Stimulated activated CD8-positive, alpha-beta memory T cell treated with anti-CD3 and anti-CD28 coated beads, Interleukin-4, amount 100 ng/mL, for 4 hours (primary cell): ENCODE measurements at places on chromosomes 3 and 15.

GRCh38 chr3:49867871-49868321 lies 1.8 kb downstream of the CAMKV start:
- no peak for DNase-seq

- no peak for DNase-seq
These were observed 453.7 kb downstream of the FGF12 start for GRCh38 chr3:192273697-192274010.

DNA sequence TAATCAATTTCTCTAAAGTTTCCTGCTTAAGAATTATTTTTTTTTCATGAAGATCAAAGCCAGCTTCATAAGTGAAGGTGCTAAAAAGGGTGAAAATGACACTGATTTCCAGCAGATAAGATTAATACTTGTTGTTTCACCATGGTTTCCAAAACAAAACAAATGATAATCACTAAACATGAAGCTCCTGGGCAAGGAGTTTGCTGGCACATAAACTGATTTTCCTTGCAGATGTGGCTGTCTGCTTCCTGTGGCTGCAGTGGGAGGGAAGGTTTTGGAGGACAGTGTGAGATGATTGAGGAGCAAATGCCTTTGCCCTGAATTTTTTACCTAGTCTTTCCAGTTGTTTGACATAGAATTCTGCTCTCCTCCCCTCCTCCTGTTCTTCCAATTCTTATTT lies 228.8 kb downstream of the DIPK2A start:
- DNase-seq = no peak

DNA sequence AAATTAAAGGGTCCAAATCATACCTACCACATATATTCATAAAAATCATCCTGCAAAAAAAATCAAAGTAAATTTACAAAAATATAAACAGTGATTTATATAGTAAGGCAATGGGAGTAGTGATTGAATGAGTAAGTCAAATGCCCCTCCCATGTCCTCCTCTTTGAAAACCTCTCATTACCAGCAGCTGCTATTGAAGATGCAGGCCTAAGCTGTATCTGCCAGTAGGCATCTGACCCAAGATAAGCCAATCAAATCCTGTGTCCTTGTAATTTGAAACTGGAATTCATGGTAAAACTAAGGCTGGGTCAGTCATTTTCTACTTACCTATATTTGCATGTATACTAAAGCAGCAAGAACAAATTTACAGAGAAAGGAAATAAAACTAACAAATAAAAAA lies 60.4 kb upstream of the POU1F1 start:
- no peak for DNase-seq

DNA sequence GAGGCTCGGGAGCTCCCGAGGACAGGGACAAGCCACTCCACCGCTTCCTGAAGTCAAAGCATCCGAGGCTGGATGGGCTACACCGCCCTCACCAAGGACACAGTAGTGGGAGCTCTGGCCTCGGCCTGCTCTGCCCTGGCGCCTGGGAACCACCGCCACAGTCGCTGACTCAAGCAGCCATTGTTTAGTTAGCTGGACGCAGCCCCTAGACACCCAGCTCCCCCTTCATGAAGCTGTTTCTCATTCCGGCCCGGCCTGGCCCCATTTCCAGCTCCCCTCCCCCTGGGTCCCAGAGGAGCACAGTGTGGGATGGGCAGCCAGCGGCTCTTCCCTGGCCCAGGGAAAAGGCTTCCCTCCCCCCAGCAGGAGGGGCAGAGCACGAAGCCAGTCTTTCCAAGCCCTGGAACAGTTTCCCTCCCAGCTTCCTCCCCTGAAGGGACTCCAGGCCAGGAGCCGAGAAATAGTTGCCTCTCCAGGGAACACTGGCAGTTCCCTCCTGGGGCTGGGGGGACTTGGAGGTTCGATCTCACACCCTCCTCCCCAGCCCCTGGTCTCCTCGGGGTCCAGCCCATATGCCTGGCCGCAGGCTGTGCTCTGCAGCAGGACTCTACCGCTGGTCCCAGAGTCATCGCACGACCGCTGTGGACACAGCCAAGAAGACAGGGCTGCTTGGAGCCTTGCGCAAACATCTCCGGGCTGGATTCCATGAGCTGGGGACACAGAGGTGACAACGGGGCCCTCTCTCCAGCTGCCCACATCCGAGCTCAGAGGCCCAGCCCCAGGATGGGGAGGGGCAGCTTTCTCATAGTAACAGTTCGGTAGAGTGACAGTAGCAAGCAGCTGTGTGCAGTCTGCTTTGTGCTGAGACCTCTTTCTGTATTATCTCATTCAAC lies 10.0 kb downstream of the PLXND1 start:
- no peak for DNase-seq

DNA sequence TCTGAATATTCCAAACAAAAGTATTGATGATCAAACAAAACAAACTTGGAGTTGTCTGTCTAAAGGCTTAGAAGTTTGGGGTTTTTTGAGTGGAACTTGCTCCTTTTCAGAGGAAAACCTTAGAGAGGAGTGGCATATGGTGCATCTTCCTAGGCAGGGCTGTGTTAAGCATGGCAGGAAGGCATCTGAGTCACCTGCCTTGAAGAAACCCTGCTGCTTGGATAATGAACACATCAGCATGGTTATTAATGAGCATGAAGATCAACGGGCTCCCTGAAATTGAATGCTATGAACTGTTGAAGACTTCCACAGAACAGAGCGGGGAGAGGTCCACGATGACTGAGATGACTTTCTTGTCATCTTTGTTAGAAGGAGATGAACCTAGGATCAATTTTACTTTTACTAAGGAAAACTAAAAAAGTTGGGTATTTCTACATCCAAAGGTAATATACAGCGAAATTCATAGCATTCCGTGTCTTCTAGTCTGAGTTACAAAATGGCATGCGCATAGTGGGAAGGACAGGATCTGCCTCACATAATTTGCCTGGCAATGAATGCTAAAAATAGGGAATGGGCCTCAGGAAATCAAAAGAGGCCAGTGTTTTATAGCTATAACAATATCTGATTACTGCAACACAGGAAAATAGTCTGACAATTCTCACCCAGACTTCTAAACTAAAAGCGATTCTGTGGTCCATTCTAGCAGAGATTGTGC lies 11.6 kb upstream of the TMED3 start:
- DNase-seq = no peak

- no peak for DNase-seq
These were observed 44.6 kb upstream of the POLG start for GRCh38 chr15:89379251-89379695.

DNA sequence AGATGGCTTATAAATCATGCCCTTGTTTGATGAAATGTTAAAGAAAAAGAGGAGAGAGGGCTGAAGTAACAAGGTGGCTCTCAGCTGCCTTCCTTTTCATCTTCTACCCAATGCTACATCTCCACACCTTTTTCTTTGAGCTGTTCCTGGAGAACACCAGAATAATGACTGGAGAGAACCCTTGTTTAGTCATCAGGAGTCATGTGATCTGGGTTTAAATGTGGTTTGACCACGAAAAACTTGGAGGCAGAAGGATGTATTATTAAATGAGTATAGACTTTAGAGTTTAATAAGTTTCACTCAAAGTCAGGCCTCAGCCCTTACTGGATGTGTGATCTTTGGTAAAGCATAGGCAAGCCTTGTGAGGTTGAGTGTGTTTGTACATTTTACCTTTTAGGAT lies 230.3 kb upstream of the TBL1XR1 start:
- no peak for DNase-seq

- no peak for DNase-seq
These were observed 38.0 kb downstream of the ACAN start for GRCh38 chr15:88841236-88841635.

DNA sequence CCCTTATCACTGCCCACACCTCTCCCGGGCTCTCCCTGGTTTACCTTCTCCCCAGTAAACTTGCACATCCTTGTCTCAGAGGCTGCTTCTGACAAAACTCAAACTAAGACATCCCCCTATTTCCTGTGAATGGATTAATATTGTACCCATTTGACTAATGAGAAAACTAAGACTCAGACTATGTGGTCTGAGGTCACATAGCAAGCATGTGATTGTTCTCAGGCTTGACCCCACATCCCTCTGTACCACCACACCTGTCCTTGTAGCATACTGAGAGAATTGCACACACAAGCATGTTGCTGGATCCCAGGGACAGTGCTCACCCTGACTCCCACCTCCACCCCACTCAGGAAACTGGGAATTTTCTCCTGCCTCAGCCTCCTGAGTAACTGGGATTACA lies 90.7 kb upstream of the HES1 start:
- DNase-seq = no peak

- no peak for DNase-seq
These were observed 176.5 kb upstream of the PLSCR5 start for GRCh38 chr3:146781606-146782005.

DNA sequence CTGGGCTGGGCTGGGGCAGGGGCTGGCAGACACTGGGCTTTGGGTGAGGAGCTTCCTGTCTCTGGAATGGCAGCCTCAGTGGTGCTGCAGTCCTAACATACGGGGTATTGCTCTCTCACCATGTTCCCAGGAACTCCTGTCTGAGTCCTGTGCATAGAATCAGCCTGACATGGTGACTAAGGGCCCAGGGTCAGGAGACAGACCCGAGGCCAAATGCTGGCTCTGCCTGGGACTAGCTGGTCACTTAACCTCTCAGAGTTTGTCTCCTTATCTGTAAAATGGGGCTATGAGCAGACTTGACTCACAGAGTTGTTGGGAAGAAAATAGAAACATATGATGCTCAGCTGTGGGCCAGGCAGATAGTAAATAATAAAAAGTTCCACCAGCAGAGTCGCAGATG lies 28.3 kb downstream of the PRKCD start:
- no peak for DNase-seq

DNA sequence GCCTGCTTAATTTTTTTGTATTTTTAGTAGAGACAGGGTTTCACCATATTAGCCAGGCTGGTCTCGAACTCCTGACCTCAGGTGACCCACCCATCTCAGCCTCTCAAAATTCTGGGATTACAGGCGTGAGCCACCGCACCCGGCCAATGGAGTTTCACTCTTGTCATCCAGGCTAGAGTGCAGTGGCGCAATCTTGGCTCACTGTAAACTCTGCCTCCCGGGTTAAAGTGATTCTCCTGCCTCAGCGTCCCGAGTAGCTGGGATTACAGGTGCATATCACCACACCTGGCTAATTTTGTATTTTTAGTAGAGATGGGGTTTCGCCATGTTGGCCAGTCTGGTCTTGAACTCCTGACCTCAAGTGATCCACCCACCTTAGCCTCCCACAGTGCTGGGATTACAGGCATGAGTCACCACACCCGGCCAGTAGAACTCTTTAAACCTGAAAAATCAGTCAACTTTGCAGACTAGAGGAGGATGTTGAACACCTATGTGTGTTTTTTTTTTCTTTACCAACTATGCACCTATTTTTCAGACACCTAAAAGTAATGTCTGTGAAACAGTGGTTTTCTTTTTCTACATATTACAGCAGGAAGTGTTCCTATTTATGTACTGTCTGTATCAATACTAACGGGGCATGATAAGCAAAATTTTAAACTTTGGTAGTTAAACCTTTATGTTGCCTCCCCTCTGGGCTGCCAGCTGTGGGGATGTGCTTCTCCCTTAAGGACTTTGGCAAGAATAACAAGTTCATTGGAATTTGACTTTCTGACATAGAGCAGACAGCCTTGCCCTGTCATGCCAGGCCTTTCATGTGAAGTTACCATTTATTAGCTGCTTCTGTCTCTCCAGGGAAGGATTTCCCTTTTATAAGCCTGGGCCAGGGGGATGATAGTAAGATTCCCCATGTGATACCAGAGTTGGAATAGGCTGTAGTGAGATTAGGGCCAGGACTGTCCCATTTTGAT lies 8.1 kb downstream of the ARIH2 start:
- no peak for DNase-seq

DNA sequence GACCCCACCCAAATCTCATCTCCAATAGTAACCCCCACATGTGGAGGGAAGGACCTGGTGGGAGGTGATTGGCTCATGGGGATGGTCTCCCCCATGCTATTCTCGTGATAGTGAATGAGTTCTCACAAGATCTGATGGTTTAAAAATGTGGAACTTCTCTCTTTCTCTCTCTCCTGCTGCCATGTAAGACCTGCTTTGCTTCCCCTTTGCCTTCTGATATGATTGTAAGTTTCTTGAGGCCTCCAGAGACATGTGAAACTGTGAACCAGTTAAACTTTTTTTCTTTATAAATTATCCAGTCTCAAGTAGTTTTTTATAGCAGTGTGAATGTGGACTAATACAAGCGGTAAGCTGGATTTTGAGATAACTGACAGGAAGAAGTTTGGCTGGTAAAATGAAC lies 60.3 kb upstream of the MBNL1 start:
- DNase-seq = no peak

GRCh38 chr3:15646851-15647511 lies 45.4 kb downstream of the BTD start:
- no peak for DNase-seq

DNA sequence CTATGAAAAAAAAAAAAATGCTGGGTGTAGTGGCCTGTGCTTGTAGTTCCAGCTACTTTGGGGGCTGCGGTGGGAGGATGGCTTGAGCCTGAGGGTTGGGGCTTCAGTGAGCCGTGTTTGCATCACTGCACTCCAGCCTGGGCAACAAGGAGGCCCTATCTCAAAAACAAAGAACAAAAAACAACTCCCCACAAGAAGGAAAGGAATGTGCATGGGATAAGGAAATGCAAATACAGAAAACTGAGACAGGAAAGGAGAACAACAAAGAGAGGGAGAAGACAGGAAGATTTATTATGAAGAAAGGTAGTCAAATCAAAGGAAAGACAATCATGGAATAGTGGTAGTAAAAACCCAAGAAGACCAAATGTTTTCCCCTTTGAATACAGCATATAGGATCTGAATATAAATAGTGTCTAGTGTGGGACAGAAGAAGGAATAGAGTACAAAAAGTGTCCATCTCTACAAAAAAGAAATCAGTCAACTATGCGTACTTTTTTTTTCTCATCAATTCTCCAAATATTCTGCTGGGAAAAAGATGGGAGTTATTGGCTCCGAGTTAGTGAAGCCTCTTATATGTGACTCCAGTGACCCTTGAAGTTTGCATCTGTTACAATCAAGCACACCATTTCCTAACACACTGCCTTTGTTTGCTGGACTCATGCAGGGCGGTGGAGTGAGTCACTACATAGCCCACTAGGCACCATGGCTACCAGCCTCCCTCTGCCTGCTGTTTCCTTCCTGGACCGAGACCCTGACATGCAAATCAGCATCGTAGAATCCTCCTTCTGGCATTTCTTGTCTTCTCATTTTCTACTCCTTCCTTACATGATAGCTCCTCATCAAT lies 101.2 kb upstream of the PTX3 start:
- no peak for DNase-seq

DNA sequence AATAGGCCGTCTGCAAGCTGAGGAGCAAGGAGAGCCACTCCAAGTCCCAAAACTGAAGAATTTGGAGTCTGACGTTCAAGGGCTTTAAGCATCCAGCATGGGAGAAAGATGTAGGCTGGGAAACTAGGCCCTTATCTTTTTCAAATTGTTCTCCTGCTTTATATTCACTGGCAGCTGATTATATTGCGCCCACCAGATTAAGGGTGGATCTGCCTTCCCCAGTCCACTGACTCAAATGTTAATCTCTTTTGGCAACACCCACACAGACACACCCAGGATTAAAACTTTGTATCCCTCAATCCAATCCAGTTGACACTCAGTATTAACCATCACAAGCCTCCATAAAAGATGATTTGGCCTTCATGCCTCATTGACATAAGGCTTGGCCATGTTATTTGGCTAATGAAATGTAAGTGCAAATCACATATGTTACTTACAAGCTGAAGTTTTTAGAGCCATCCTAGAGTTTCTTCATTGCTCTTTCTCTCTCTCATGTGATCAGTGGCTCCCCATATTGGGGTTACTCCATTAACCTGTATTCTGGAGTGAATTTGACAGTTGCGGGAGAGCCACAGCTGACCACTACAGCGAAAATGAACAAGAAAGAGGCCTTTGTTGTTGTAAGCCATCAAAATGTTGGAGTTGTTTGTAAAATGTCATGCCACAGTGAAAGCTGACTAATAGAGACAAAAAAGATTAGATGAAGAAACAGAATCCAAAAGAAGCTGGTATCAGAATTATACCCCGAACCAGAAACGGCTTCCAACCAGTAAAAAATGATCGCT lies 61.7 kb downstream of the GBE1 start:
- DNase-seq = no peak
